ENCODE measurements at places on chromosomes 3 and 15. TPM values are rescaled to one million over a fixed set of nuclear protein-coding genes. Genes with fewer than 3 reads are reported as not detected.

The MESP2 gene
- total RNA-seq: 0.57 TPM

The CCR8 gene
- total RNA-seq: not detected

The UBAP1L gene
- 0.71 TPM for total RNA-seq

The GXYLT2 gene
- 34.8 TPM for total RNA-seq

The LIPC gene
- 1.3 TPM for total RNA-seq

Data from smooth muscle cell of bladder (primary cell).